ENCODE measurements at places on chromosomes 4 and X.

DNA sequence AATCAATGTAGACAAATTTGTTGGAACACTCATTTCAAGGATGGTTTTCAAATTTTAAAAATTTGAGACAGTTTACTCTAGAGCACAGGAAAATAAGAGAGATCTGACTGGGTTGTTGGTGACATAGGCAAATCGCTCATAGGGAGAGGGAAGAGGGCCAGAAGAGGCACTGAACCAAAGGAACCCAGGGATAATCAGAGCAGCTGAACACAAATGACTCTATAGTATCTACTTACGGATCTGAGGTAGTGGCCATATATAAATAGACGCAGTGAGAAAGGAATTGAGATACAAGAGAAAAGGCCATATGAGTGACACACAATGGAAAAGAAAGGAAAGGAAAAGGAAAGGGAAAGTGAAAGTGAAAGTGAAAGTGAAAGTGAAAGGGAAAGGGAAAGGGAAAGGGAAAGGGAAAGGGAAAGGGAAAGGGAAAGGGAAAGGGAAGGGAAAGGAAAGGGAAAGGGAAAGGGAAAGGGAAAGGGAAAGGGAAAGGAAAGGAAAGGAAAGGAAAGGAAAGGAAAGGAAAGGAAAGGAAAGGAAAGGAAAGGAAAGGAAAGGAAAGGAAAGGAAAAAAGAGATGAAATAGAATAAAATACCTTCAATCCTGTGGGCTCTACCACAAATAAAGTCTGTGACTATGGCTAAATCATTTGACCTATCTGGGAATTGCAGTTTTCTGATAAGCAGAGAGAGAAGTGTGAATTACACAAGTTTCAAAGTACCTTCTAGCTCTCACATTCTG, 759.2 kb downstream of the DMD start:
- DNase-seq, result no peak

DNA sequence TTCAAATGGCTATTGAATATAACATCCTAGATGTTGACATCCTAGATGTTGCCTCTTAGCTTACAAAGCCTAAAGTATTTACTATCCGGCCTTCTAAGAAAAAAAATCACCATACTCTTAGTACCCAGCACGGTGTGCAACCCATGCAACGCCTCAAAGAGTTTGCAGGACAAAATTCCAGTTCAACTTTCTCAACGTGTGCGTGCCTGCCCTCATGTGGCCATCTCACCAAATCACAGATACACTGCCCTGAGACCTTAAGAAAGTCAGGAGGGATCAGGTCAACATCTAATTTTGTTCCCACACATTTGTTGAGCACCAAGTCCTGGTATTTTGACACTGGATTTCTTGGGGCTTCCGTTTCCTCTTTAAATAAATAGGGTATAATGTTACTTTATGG, 68.3 kb downstream of the CRMP1 start:
- DNase-seq, result no peak

DNA sequence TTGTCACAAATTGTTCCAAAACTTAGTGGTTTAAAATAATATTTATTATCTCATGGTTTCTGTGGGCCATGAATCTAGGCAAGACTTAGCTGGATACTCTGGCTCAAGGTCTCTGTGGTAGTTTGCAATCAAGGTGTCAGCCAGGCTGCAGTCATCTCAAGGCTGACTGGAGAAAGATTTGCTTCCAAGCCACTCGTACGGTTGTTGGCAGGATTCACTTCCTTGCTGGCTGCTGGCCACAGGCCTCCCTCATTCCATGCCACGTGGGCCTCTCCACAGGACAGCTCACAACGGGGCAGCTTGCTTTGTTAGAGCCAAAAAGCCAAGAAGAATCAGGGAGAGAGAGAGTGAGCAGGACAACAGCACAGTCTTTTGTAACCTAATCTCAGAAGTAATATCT, 101.4 kb downstream of the WWC2 start:
- no peak for DNase-seq

DNA sequence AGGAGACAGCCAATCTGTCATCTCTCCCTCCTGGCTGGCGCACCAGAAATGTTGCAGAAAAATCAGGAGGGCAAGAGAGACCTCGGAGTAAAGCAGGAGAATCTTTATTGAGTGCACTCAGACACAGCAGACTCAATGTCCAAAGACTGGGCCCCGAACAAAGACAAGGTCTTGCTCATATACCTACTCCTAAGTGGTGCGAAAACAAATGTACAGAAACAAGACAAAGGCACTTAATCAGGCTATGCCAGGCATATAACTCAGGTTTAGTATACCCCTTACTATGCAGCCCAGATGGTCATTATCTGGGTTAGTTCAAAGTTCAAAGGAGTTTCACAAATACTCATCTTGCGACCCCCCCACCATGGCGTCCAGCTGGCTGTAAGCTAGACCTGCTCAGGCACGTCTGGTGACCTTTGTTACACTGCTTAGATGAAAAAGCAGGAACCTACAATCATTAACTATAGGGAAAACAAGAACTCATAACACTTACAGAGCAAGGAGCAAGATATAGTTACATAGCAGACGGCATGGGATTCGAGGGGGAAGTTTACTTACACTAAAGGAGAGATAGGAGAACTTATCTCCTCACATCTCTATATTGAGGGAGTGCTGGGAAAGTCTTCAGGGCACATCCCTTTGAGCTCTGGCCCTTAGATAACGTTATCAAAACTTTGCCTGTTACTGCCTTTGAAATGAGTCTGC, 27.5 kb downstream of the SULT1E1 start:
- DNase-seq, result no peak

- DNase-seq, result no peak
Measured at GRCh38 chrX:109632906-109633504, 8.0 kb upstream of the KCNE5 start.

DNA sequence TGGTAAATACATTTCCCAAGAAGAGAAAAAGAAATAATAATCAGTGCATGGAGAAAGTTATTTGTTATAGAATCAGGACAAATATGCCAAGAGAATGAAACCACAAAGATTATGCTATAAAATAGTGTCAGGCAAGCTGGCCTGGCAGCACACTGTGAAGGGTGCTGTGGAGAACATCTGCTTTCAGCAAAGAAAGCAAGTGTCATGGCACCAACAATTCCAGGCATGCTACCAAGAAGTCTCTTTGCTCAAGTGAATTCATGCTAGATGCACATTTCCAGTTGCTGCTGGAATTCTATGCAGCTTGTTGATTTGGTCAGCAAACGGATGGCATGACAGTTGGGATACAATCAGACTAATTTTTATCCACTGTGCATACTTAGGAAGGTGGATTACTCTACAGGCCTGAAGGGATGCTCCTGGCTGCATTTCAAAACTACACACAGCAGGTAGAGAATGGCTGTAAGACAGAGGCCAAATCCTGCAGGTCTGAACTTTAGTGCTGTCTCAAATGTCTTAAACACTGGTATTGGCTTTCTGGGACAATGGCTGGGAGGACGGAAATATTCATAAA, 154.6 kb upstream of the FAT1 start:
- no peak for DNase-seq

DNA sequence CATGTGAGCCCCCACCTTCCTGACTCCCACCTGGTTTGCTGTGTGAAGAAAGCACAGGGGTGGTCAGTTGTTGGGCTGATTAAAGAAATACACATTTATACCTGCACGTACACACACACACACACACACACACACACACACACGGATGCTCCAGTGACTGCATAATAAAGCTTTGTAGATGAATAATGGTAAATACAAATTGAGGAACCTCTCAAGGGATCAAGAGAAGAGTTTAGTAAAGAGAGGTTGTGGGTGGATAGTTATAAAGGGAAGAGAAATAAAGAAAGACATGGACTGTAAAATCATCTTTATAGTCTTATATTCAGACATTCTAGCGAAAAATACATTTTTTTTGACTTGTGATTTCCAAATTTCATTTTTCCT, 144.1 kb downstream of the MGST2 start:
- DNase-seq, result no peak

DNA sequence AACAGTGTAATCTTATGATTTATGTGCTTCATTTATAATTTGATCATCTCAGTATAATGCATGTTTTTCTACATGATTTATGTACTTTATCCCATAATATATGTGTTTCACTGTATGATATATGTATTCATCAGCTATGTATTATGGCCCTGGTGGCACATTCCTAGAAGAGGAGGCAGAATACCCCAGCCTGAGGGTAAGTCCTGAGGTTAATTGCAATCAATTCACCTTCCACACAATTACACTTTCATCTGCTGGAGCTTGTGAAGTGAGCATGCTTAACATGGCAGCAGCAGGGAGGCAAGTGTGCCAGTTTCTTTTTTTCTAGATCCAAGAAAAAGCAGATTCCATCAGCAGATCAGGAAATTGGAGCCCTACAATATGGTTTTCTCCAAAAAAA, 81.2 kb downstream of the CXXC4 start:
- no peak for DNase-seq

DNA sequence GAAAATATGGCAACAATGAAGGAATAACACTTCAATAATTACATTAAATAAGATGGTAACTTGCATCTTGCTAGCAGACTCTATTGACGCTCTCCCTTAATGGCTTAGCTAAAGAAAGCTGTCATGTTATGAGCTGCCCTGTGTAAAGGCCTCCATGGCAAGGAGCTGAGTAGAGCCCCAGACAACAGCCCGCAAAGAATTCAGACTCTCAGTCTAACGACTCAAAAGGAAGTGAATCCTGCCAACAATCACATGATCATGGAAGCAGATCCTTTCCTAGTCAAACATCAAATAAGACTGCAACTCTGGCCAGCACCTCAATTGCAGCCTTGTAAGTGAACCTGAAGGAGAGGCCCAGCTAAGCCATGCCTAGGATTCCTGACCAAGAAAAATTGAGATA, 157.6 kb downstream of the MAB21L2 start:
- DNase-seq, result no peak

- no peak for DNase-seq
Measured at GRCh38 chr4:175386776-175387507, 425.1 kb downstream of the GPM6A start.

DNA sequence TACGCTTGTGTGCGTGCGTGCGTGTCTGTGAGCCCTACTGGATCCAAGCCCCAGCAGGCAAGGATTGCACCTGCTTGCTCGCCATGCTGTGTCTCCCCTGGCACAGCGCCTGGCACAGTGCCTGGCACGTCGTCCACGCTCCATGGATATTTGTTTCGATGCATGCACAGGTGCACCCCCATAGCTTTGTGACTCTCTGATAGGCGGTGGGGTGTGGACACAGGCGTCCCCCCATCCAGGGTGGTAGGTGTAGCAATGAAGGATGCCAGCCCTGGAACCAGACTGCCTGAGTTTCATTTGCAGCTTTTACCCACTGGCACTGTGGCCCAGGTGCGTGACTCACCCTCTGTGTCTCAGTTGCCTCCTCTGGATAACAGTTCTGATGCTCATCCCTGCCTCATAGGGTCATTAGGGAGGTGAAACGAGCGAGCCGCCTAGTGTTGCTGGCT, 20.2 kb downstream of the PIGG start:
- DNase-seq, result no peak

GRCh38 chr4:143253166-143253565, 68.4 kb downstream of the USP38 start:
- DNase-seq, result no peak

DNA sequence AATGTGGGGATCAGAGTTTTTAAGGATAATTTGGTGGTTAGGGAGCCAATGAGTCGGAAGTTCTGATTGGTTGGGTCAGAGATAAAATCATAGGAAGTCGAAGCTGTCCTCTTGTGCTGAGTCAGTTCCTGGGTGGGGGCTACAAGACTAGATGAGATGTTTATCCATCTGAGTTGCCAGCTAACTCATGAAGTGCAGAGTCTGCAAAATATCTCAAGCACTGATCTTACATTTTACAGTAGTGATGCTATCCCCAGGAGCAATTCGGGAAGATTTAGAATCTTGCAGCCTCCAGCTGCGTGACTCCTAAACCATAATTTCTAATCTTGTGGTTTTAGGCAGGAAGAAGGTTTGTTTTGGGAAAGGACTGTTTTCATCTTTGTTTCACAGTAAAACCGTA, 565.8 kb upstream of the SPANXN1 start:
- no peak for DNase-seq

DNA sequence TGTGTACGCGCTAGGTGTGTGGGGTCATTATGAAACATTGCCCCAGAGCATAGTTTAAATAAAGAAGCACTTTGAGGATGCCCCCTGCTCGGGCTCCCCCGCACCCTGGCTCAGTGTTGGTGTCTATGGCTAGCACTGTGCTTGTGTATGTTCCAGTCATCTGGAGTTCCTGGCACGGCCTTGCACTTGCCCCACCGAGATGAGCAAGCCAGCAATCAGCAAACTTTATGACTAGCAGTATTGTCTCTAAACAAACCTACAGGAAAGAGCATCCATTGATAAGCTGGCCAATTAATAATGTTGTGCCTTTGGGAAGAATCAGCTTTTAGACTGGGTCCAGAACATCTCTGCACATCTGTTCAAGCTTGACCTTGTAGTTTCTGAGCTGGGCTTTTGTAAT, 707 bp upstream of the SHROOM4 start:
- DNase-seq, result no peak

DNA sequence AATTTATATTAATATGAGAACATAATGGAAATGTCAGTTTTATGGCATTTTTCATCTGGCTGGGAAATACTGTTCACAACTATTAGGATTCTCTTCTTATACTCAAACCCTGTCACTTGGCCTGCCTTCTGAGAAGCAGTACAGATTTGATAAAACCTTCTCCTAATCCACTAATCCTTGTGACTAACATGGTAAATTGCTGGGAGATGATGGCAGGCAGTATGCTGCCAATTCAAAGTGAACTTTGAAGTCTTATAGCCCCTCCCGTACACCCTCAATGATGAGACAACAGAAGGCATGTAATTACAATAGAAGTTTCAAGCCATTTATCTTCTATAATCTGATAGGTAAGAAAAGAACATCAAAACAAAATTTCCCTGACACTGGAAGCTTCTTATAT, 36.9 kb downstream of the PAQR3 start:
- no peak for DNase-seq

- no peak for DNase-seq
Measured at GRCh38 chr4:156128616-156129015, 174.9 kb upstream of the CTSO start.

DNA sequence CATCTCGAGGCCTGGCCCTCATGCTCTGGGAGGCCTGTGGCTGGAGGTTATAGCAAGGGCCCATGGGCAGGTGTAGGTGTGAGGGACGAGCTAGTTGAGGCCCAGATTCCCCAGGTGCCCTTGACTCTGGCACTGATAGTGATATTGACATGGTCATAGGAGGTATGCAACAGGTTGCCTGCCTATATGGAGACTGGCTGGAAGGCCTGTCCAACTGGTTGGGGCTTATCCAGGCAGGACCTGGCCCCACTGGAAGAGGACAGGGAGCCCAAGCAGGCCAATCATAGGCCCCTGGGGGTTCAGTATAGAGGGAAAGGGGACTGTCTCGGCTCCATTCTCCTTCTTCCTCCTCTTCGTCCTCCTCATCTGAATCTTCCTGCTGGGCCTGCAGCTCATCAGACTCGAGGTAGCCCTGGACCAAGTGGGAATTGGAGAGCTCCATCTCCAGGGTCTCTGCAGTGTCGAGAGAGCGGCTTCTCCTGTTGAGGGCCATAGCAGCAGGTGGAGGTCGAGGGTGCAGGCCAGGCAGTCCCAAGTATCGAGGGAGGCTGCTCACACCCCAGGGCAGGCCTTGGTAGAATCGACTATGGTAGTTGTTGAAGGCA, 15.3 kb downstream of the AMER1 start:
- DNase-seq, result no peak

GRCh38 chr4:62513306-62513705, 1313.2 kb downstream of the ADGRL3 start:
- DNase-seq, result no peak

GRCh38 chr4:7770224-7771050, 169.2 kb downstream of the AFAP1 start:
- DNase-seq, result no peak

Measured in stimulated activated CD8-positive, alpha-beta memory T cell treated with anti-CD3 and anti-CD28 coated beads, Interleukin-4, amount 100 ng/mL, for 24 hours (primary cell).